ENCODE measurements at places on chromosomes 7 and 10.

GRCh38 chr10:14326581-14326980 lies 4.1 kb downstream of the FRMD4A start:
- no peak for DNase-seq

- no peak for DNase-seq
Measured at GRCh38 chr7:68888971-68889385, 709.3 kb upstream of the AUTS2 start.

GRCh38 chr10:73925539-73925938 lies 14.6 kb downstream of the PLAU start:
- no peak for DNase-seq

- DNase-seq, result no peak
Measured at GRCh38 chr10:102175415-102175814, 23.2 kb downstream of the NOLC1 start.

DNA sequence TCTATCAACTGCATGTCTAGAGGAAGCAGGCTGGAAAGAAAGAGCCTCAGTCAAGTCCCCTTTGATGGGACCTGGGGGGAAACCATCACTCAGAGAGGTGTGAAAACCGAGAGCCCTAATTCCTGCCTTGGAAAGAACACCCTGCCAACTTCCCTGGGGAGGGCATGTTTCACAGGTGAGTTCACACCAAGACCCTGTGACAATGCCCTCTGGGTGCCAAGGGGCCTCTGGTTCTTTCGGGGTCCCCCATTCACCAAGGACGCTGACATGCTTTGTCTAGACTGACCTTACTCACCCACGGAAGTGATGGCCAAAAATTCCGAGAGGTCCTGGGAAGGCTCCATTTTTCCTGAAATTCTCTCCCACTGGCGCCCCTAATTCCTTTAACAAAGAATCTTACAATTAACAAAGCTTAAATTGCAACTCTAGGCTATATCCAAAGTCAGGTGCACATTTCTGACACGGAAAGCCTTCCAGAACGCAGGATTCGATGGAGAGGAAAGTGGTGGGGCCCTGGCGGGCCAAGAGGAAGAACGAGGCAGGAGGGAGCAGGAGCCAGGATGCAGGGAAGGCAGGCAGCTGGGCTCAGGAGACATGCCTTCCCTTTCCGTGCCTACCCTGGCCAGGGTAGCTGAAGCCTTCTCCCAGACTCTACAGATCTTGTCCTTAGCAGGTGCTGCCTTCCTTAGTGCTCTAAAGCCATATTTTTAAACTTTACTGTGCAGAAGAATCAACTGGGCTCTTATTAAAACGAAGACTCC lies 23.7 kb downstream of the VSTM4 start:
- no peak for DNase-seq

DNA sequence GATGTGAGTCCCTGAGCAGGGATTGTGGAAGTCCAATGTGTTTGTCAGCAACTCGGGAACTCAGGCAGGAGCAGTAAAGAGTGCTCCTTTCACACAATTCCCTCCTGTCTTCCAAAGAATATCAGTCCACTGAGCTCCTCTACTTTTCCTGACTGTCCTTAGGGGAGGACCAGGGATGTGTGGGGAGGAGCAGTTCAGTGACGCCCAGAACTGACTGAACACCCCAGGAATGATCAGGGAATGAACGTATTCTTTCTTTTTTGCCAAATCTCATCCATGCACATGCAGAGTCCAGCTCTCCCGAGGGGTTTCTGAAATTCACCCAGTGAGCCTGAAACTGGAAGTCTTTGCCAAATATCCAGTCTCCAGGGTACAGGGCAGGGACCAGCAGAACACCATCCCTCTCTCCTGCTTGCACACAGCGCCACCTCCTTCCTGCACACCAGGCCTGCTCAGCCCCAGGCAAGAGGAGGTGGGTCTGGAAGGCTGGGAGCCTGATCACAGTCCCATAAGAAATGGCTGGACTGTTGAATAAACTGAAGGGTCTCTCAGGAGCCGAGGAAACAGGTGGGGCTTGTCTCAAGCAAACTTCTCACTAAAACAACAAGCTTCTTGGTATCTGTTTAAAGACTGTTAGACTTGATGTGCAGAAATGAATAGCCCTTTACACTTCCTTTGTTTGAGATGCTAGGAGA lies 294.7 kb downstream of the C7orf25 start:
- DNase-seq, result no peak

- no peak for DNase-seq
Measured at GRCh38 chr7:155913719-155914118, 101.5 kb upstream of the SHH start.

DNA sequence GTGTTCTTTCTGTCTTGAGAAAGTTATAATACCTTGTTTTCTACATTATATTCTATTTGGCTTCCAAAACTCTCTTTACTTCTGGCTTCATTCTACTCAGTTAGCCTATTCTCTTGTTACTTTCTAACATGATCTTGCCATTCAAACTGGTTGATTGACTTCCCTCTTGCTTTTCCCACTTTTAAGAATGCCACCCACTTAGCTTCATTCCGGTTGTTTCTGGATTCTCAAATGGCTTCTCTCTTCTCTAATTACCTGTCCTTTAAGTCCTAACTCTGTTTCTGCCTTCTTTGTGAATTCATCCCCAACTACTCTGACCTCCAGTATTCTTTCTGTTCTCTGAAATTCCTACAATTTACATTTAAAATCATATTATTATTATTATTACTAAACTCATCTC lies 52.0 kb downstream of the ANKIB1 start:
- DNase-seq, result no peak

GRCh38 chr7:39294022-39294421 lies 272.2 kb upstream of the YAE1 start:
- no peak for DNase-seq

DNA sequence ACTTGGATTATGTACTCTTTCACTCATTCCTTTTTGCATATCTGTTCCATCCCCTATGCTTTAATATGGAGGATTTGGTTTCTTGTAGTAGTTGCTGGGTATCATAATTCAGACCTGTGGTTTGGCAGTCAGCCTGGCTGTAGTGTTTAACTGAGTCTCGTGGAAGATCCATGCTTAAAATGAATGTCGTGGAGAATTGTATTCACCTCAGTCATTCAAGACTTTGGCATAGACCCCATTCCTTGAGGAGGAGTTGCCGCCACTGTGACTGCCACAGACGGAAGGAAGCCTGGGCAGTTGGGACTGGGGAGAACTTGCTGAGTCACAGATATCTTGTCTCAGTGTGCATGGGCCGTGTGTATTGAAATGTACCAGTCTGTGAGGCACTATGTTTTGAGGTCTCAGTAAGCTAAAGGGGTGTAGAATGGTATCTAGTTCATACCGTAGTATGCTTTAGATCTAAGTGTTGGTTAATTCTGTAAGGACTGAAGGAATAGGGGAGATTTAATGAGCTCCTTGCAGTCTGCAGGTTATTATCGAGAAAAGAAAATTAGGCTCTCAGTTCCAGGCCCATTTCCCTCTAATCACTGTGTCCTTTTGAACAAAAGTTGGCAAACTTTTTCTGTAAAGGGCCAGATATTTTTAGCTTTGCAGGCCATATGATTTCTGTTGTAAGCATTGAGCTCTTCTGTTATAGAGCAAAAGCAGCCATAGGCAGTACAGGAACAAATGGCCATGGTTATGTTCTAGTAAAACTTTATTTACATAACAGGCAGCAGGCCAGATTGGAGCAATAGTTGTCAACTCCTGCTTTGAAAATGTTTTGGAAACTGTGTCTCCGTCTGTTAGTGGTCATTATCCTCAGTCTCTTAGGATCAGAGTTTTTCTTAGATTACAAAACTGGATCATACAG lies 76.8 kb downstream of the TPST1 start:
- no peak for DNase-seq

- no peak for DNase-seq
Measured at GRCh38 chr7:25456467-25457171, 228.3 kb upstream of the NPVF start.

DNA sequence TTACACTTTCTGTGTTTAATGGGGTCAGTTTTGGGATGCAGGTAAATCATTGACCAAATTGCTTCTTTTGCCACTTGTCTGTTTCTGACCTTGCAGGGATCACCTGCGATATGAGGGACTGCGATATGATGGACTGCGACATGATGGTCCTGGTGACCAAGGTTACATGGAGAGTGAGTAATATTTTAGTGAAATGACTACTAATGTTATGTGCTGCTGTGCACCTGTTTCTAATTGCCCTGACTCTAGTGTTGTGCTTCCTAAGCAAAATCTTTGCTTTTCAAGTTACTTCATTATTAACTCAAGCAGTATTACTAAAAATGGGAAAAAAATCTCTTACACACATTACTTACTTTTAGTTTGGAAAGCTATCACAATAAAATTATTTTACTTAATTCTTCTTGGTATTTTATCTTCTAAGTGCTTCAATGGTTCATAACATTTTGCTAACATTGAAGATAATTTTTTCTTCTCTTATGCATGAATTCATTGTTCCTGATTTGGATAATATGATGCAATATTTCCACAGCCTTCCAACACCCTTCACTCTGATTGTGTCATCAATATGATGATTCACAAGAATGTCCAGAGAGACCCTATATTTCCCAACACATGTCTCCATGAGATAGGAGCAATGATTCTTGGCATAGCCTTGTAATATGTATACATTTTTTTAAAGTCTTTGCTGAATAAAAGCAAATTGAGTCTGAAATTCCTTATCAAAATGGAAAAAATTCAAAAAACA lies 306.2 kb upstream of the AKR1E2 start:
- DNase-seq, result no peak

DNA sequence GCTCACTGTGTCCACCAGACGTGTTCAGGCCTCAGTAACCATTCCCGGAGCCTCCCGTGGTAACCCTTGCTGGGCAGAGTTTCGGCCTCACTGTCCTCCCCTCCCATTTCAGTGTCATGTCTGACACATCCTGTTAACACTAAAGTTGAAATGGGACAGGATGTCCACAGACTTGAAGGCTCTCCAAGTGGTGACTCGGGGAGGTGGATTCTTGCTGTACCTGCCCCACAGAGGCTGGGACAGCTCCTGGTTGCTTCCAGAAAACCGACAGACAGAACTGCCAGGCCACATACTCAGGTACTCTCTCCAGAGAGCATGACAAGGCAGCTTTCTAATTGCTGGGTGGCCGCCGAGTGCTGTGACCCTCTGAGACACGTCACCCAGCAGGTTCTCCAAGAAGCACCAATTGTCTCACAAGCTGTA lies 17.9 kb upstream of the CYTH3 start:
- DNase-seq, result no peak

GRCh38 chr10:59830601-59831259 lies 75.6 kb downstream of the CCDC6 start:
- DNase-seq, result no peak

DNA sequence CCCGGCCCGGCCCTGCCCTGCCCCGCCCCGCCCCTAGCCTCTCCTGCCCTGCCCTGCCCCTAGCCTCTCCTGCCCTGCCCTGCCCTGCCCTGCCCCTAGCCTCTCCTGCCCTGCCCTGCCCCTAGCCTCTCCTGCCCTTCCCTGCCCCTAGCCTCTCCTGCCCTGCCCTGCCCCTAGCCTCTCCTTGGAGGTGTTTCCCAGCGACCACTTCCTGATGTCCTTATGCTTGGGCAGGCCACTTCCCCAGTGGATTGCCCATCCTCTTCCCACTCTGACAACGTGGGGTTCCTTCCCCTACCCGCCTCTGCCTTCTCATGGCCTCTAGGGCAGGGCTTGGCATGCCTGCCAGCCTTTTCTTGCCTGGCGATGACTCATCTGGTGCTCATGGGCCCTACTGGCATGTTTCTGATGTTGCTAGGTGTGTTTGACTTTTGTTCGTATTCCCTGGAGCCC lies 21.2 kb downstream of the PRXL2A start:
- no peak for DNase-seq

DNA sequence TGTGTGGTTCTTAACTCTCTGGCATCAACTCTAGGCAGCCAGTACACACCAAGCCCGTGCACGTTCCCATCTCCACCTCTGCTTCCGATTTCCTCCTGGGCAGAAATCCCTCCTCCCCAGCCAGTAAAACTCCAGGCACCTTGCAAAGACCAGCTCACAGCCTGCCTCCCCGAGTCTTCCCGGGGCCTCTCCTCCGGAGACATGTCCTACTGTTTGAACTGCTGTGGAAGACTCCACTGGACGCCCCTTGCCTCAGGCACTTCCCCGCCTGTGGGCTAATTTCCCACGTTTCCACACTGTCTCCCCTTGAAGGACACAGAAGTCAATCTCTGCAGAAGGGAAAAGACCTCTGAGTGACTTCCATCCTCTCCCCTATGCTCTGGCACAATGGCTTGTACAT lies 210.7 kb upstream of the FRMD4A start:
- DNase-seq, result no peak

- no peak for DNase-seq
Measured at GRCh38 chr7:99218406-99219184, 10.7 kb upstream of the KPNA7 start.

DNA sequence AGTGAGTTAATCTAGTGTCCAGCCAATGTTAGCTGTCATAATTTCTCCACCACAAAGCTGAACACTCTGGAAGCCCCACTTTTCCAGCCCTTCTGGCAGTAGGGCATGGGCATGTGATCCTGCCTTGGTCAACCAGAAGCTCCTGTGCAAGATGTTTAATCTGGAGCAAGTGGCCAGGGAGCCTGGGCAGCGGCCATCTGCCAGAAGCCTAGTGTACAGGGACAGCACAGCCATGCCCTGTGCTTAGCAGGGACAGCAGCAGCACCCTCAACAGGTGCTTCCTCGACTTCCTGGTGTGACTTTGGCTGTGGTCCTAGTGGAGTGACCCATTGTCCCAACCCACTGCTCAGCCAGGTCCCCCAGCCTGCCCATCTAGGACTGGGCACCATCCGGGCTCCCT lies 10.3 kb downstream of the RBP3 start:
- no peak for DNase-seq

DNA sequence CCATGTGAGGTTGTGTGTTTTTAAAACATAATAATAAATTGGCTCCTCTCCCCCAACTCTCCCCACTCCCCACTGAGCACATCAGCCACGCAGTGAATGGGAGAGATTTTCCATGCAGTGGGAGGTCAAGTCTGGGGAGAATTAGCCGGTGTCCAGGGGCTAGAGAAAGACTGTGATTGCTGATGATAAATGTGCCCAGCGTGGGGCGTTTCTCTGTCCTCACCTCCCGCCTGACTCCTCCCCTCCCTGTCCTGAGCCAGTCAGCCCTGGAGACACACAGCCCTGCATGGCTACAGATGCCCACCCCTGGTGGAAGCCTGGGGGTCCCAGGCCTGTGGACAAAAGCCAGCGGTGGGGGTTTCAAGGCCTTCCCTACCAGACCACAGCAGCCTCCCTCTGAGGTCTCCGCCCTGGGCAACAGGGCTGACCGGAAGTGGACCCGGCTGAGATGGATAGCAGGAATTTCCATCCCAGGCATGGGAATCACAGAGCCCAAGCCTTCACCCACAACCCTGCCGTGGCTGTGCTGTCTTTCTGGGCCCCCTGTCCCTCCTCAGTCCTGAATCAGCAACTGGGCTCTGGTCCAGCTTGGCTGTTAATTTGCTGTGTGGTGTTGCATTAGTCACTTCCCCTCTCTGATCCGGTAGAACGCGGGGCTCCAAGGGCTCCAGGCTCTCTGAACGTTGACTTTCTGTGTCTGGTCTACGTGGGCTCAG lies 46.8 kb upstream of the SLC29A3 start:
- no peak for DNase-seq

- DNase-seq, result no peak
Measured at GRCh38 chr7:27171637-27172314, 2.3 kb downstream of the HOXA10 start.

- DNase-seq, result no peak
Measured at GRCh38 chr7:135459951-135460567, 49.8 kb downstream of the CNOT4 start.

Measured in activated CD8-positive, alpha-beta memory T cell treated with anti-CD3 and anti-CD28 coated beads for 1 hour (primary cell).